ENCODE measurements at places on chromosomes 3 and 15.
A peak's percentile ranks its signal among the peaks of the same experiment; 100 is the strongest.

DNA sequence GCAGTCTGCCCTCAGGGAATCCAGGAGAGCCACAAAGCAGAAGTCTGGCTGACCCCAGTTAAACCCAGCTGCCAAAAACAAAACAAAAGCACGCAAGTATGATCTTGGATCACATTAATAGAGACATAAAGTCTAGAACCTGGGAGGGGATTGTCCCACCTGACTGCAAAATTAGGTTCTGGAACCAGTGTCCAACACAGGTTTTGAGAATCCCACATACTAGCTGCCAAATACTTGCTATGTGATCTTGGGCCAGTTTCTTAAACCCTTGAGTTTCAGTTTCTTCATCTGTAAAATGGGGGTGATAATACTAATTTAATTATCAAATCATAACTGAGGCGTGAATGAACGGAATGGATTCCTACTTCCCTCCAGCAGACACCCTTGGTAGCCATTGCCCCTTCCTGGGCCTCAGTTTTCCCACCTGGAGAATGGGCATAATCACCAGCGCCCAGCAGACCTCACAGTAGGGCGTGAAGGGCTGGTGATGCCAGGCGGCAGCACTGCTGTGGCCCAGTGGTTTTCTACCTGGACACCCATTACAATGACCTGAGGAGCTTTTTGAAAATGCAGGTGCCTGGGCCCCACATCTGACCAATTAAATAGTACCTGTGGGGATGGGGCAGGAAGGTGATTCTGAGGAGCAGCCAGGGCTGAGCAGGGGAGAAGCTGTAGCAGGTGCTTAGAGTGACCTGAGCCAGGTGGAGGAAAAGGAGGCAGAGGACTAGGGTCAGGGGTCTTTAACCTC lies 32.2 kb downstream of the GRIP2 start:
- DNase-seq, result no peak

- DNase-seq, result no peak
These were observed 219.6 kb upstream of the LRRN1 start for GRCh38 chr3:3579658-3580057.

DNA sequence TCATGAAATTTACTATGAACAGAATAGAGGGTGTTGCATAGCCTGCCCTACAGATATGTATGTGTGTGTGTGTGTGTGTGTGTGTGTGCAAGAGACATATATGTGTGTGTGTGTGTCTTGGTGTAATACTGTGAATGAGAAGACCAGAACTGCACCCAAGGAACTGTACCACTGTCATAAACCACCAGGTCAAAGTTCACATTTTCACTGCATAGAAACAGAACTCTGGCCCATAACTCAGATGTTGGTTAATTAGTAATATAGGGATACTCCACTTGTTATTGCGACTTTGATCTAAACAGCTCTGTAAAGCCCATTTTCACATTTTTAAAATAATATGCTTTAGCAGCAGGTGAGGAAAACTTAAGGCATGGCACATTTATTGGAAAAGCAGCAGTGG lies 111.8 kb downstream of the IGF2BP2 start:
- no peak for DNase-seq

- no peak for DNase-seq
These were observed 237.5 kb upstream of the TBC1D5 start for GRCh38 chr3:17979911-17980310.

- no peak for DNase-seq
These were observed 142.8 kb upstream of the TOPAZ1 start for GRCh38 chr3:44098656-44099415.

DNA sequence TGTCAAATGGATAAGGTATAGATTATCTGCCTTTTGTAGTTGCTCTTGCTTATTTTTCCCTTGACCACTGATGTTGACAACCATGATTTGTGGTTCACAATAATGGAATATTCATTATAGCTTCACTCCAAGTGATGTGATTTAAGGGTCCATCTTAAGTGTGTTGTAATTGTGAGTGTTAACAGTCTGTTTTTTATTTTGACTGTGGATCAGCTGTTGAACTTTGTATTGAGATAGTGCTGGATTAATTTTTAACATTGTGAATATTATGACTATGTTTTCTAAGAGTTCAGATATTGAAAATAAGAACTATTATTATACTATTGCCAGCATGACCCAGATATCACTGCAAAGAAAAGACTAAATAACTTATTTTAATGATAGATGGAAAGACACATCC lies 8.6 kb upstream of the GASK1A start:
- no peak for DNase-seq

GRCh38 chr3:140395134-140396075 lies 282.5 kb upstream of the TRIM42 start:
- no peak for DNase-seq

DNA sequence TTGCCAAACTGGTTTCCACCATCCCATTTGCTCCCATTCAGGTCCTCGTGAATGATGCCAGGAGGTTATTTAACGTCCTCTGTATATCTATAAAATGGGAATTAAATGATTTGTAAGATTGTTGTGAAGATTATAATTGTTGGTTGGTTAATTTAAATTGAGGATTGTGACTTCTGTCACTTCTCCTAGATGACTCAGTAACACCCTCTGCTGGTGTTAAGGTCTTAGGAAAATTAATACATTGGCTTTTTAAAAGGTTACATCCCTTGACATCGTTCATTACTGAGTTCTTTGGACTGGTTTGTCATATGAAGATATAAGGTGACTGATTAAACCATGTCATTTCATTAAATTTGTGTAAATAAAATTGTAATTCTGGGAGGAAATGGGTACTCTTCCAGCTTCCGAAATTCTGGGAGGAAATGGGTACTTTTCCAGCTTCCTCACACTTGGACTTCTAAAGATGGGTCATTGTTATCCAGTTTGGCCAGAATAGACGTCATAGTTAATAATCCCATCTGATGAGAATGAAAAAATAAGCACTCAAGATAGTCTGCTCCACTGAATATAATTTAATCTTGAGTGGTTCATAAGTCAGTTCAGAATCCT lies 33.3 kb upstream of the PAQR5 start:
- DNase-seq, result peak; percentile 47

- DNase-seq, result no peak
These were observed 18.9 kb downstream of the CD200 start for GRCh38 chr3:112351823-112352222.

- DNase-seq, result no peak
These were observed 263.2 kb downstream of the XXYLT1 start for GRCh38 chr3:195007766-195008165.

DNA sequence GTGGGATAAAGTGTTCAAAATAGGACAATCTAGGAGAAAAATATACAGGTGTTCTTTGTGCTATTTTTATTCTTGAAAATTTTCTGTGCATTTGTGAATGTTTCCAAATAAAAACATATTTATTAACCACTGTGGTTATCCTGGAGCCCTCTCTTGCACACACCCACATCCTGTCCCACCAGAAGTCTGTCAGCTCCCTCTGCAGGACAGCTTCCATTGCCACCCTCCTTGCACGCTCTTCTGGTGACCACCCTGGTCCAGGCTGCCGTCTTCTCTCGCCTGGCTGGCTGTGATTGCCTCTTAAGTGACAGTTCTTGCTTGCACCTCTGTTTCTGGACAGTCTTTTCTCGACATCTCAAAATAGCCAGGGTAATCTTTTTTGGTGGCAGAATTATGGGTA lies 394.0 kb downstream of the LRTM1 start:
- DNase-seq, result no peak

DNA sequence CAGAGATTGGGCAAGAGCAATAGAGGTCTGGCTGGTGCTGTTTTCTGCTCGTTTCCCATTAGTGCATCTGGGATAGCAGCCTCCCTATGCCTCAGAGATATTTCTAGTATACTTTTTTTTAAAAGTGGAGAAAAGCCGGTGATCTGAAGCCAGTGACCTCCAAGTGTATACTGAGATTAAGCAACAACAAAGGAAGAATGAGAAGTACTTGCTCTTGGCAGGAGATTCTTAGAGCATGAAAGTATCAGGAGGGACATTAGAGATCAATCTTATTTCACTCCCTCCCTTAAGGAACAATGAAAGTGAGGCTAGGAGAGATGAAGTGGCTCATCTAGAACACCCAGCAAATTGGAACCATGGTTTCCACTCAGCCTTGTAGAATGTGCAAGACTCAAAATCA lies 423.3 kb downstream of the SOX2 start:
- DNase-seq, result no peak

- DNase-seq, result peak; percentile 87
These were observed 740 bp upstream of the ZBTB47 start for GRCh38 chr3:42652611-42653302.

- DNase-seq, result peak; percentile 23
These were observed 448.6 kb upstream of the GOLIM4 start for GRCh38 chr3:168544097-168544957.

GRCh38 chr3:28940530-28940929 lies 340.3 kb upstream of the RBMS3 start:
- no peak for DNase-seq

- no peak for DNase-seq
These were observed 40.4 kb downstream of the LYSMD4 start for GRCh38 chr15:99692825-99693224.

DNA sequence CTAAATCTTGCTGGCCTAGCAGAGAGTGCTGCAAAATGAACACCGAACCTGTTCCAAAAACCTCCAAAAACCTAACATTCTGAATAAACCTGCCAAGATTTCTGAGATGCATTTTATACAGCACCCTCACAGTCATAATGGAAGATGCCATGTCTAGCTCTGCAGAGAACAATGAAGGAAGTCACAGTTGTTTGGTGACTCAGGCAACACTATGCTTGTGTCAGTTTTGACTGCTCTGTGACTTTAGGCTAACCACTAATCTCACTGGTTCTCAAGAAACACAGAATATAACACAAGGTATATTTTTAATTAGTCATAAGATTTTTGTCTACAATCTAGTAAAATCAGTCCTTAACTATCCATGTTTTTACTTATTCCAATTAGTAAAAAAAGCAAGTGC lies 606.6 kb downstream of the TBL1XR1 start:
- DNase-seq, result no peak

- peak; percentile 29 for DNase-seq
These were observed 41.6 kb downstream of the NR2C2 start for GRCh38 chr3:14988988-14989394.

GRCh38 chr3:71406972-71407810 lies 176.3 kb downstream of the FOXP1 start:
- DNase-seq, result no peak

DNA sequence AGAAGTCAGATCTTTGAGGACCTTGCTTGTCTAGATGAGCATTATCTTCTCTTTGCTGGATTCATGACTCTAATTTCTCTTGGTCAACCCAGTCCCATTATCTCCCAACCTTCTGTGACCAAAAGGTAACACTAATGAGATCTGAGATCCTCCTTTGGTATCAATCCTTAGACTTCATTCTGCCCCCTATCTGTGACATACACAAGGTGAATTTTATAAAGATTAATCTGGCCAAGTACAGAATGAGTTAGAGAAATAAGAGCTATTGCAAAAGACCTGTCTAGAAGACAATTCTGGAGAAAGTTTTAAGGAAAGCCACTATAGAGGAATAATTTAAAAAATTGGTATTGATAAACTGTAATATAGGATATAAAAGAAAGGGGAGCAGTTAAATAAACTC lies 113.8 kb upstream of the KCNMB2 start:
- no peak for DNase-seq
